Islet precursor cell (in vitro differentiated cells): ENCODE measurements at places on chromosomes 3 and 15.

GRCh38 chr3:146969356-146969755 is 364.2 kb upstream of the PLSCR5 start:
- DNase-seq = no peak

DNA sequence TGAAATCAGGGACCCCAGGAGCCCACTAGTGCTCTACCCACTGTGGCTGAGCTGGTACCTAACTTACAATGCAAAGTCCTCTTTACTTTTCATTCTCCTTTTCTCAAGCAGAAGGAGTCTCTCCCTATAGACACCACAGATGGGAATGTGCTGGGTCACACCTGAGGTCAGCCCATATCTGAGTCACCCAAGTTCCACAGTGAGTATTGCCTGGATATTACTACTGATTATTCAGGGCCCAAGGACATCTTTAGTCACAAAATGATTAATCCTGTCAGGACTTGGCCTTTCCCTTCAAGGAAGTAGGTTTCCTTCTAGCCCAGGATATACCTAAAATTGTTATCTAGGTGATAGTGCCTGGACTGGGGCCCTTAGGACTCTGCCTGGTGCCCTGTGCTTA is 1305.2 kb downstream of the SI start:
- DNase-seq = no peak

- no peak for DNase-seq
These were observed 18.9 kb downstream of the MUC20 start for GRCh38 chr3:195739561-195740111.

DNA sequence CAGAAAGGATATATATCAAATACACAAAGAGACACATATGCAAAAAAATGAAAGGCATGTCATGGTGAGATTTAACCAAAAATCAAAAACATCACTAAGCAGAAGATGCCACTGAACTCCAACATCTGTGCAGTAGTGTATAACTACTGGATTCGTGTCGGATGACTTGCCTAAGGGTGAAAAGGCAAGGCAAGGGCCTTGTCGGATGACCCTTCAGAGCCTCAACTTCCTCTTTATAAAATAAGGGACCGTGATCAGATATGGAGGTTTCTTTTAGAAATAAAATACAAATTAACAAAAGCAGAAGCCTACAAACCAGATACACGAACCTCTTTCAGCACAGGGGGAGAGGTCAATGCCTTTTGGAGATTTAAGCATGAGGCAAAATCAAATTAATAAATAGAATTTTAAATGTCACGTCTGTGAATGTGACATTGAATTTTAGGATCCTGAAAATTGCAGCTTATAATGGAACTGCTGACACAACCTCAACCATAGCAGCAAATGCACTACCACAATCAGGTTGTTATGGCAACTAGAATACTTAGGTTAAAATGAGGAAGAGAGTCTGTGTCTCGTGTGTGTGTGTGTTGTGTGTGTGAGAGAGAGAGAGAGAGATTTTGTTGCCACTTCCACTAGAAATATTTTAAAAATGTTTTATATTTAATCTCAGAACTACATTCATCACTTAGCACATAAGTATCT is 8.3 kb upstream of the CHRM5 start:
- DNase-seq = no peak

- no peak for DNase-seq
These were observed 11.6 kb upstream of the SCAMP5 start for GRCh38 chr15:74983725-74984231.

DNA sequence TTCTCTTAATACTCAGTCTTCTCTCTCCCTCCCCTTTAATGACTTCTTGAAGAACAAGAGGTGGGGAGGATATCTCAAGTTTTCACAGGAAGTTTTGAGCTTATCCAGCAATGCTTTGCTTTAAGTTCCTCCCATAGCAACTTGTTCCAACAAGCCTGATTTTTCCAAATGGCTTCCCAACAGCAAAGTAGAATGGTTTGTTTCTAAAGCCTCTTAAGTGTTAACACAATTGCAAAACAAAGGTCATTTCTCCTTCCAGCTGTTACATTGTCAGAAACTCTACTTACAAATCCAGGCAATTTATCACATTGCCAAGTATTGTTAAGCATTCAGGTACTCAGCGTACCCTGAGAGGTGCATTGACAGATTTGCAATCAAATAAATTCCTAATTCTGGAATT is 6.8 kb upstream of the ZNF770 start:
- DNase-seq = no peak

DNA sequence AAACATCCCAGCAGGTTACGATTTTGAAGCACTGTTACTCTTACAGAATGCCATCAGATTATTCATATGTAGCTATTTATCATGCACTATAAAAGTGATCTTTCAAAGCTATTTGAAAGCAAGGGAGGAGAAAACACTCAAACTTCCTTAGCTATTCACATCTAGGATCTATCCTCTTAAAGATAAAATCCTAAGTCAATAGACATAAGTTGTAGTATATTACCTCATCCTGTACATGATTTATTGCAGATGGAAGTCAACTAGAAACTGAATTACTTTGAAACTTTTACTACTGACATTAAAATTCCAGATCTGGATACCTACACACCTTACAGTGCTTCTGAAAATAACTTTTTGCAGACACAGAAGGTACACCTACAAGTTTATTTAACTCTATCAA is 197.2 kb downstream of the MEIS2 start:
- DNase-seq = no peak

DNA sequence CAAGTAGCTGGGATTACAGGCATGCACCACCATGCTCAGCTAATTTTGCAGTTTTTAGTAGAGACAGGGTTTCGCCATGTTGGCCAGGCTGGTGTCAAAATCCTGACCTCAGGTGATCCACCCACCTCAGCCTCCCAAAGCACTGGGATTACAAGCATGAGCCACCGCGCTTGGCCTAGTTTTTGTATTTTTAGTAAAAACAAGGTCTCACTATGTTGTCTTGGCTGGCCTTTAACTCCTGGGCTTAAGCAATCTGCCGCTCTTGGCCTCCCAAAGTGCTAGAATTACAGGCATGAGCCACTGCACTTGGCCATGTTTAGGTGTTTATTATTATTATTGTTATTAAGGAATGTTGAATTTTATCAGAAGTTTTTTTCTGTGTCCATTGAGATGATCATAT is 14.7 kb downstream of the IL16 start:
- no peak for DNase-seq

DNA sequence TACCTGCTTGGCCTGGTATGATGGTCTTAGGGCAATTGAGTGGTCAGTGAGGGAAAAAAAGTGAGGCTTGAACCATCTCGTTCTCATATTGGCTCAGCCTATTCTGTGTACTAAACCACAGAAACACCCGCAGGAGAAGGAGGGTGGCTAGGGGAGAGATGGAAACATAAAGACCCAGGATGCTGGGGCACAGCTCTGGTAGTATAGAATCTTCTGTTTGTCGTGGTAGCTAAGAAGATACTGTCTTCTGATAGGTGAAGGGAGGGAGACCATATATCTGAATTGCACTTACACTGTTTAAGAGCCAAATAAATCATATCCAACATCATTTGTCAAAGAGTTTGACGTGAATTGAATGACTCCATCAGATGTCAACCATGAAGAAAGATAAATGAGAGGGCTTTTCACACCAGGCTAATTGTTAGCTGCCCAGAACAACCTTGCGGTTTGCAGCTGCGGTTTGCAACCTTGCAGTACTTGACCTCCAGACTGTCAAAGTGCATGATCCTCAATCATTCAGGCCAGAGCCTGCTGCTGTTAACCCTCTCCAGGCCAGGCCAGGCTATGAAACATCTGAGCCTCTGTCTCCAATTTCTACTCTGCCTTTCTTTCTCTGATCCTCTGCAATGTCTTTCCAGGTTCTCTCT is 40.9 kb upstream of the PIK3R4 start:
- peak; percentile 54 for DNase-seq

- DNase-seq = no peak
These were observed 27.0 kb downstream of the NDUFB4 start for GRCh38 chr3:120622870-120623726.

GRCh38 chr15:69973102-69973714 is 124.5 kb downstream of the TLE3 start:
- peak; percentile 82 for DNase-seq

DNA sequence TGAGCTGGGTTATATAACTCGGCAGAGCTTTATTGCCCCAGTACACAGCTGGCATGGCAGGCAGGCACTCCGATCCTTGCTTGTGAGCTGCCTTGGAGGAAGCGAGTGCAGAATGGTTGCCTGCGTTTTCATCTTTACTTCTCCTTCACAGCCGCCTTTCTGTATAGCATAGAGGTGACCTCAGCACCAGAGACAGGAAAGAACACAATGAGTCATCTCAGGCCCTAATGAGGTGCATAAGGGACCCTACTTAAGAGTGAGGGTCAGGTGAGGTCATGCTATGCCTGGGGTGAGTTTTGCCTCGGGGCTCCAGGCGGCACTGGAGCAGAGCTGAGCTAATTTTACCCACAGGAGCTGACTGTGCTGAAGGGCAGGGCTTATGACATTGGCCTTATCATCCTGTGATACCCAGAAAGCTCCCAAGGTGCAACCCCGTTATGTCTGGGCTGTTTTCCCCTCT is 43.5 kb downstream of the LPP start:
- DNase-seq = peak; percentile 97

- DNase-seq = no peak
These were observed 460.0 kb downstream of the PDCD6IP start for GRCh38 chr3:34258271-34258998.

DNA sequence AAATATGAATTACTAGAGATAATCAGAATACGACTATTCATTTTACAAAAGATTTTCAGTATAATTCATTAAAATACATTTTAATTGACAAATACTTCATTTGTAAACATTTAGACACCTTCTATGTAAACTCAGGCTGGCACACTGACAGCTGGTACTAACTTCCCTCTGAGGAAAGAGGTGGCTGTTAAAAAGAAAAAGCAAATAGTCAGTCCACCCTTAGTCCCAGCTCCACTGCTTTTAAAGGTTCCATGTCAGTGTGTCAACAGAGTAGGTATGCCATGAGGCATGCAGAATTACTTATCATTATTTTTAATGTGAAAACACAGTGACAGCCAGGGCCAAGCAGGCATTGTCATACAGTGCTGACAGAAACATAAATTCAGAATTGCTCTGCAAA is 16.1 kb downstream of the TM6SF1 start:
- DNase-seq = no peak

DNA sequence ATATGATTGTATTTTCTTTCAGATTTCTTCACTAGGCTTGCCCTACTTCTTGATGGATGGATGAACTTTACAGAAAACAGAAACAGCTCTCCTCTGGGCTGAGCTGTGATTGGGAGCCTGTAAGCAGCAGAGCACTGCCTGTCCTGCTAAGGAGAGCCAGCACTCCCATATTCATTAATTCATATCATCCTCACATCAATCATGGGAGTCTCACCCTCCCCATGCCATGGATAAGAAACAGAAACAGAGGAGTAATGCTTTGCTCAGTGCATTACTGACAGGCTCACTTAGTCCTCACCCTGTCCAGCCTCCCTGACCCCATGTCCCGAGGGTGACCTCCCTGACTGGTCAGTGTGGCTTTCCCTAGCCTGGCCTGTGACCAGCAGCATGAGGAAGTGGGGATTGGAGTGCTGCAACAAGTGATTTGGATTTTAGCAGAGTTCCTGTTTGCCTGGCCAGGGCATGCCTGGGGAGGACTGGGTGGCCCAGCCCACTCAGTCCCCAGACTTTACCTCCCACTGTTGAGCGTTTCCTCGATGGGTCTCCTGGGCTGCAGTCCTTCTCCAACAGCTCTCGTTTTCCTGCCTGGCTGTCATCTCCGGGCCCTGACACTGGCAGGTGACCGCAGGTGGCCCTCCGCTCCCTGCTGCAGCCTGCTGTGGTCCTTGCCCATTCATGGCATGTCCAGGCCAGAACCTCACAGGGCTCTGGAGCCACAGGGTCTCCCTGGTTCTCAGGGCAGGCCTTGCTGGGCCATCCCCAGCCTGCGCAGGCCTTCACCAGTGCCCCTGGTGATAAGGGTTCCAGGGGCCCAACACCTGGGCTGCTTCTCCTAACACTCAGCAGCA is 1.3 kb upstream of the TMIE start:
- no peak for DNase-seq

DNA sequence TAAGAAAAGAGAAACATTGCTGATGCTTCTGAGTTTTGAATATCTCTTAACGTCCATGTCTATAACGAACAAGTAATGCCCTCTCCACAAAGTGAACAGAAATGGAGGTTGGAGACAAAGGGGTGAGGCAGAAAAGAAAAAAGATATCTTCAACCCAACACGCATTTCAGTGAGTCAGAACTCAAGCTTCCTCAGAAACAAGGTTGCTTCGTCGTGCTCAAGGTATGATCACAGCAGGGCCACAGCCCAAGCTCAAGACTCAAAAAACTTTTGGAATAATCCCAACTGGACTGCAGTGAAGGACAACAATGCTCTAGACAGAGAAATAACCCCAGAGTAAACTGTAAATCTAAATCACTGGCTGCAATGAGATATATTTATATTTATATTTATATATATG is 18.9 kb downstream of the WNT5A start:
- DNase-seq = no peak
